Tongue (tissue), 3 donors: ENCODE measurements at places on chromosomes 16 and 17. TPM values are rescaled to one million over a fixed set of nuclear protein-coding genes. Genes with fewer than 3 reads are reported as not detected.

- DNase-seq: peak; percentile 71
Observed at GRCh38 chr16:55250701-55251100, 73.3 kb upstream of the IRX6 start.

GRCh38 chr17:55518510-55518909, 7.3 kb upstream of the SMIM36 start:
- DNase-seq: no peak

- no peak for DNase-seq
Observed at GRCh38 chr17:75402026-75402425, 3.5 kb downstream of the GRB2 start.

- DNase-seq: no peak
Observed at GRCh38 chr16:10228779-10229178, 46.6 kb upstream of the GRIN2A start.

The CEP295NL gene
- 5.9 TPM for total RNA-seq

The FAHD1 gene
- total RNA-seq: 45.4 TPM

DNA sequence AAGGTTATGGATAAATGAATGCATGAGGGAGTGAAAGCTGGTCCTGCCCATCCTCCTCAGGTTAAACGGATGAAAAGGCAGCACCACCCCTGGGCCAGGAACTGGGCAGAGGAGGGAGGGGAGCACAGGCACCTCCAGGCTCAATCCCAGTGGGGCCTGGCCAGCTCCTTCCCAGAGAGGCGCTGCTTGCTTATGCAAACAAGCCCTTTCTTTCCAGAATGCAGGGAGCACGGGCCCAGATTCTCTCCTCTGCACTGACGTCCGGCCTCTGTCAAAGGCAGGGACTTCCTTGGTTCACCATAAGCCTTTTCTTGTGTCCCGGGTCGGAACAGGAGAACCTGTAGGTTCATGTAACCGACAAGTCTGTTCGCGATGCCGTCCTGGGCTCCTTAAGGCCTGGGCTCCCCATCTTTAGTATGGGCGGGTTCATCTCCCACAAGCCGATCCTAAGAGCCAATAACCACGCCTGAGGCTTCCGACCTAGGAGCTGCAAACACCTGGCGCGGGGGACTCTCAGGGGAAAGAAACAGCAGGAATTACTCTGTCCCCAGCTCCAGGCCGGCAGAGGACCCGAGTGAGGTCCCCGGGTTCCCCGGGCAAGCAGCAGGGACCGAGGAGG, 16.3 kb downstream of the ENPP7 start:
- DNase-seq: peak; percentile 10

The SLC38A7 gene
- total RNA-seq: 10.4 TPM
